NCI-H748 treated with DMSO at 0.1 percent for 48 hours (cell line): ENCODE measurements at places on chromosomes 12 and 14.

GRCh38 chr14:23942587-23942986 lies 11.0 kb upstream of the DHRS4 start:
- DNase-seq = no peak

- no peak for DNase-seq
These were observed 115.5 kb upstream of the FKBP4 start for GRCh38 chr12:2679068-2679815.

GRCh38 chr14:98368221-98368620 lies 903.8 kb downstream of the BCL11B start:
- no peak for DNase-seq

DNA sequence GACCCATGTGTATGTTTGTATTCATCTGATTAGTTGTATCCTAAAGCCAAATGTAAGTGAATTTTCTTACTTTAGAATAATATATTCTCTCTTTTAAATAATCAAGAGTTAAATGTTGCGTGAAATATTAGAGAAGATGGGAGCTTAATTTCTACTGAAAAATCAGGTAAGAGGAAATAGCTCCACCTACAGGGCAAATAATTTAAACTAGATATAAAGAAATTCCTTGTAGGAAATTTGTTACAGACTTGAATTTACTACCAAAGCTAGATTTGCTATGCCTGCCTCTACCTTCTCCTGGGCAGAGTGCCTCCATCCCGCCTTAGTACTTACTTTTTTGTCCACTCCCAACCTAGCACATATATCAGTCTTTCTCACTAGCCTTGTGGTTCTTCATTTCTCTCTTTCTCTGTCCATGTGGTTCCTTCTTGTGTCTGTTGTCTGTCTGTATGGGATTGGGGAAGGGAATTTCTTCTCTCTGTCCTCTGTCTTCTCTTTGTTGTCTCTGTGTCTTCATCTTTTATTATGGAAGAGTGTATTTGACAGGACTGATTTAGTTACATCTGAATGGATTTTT lies 44.7 kb downstream of the PALS1 start:
- DNase-seq = peak; percentile 7

- DNase-seq = no peak
These were observed 196.2 kb downstream of the CACNA1C start for GRCh38 chr12:2248901-2249381.

DNA sequence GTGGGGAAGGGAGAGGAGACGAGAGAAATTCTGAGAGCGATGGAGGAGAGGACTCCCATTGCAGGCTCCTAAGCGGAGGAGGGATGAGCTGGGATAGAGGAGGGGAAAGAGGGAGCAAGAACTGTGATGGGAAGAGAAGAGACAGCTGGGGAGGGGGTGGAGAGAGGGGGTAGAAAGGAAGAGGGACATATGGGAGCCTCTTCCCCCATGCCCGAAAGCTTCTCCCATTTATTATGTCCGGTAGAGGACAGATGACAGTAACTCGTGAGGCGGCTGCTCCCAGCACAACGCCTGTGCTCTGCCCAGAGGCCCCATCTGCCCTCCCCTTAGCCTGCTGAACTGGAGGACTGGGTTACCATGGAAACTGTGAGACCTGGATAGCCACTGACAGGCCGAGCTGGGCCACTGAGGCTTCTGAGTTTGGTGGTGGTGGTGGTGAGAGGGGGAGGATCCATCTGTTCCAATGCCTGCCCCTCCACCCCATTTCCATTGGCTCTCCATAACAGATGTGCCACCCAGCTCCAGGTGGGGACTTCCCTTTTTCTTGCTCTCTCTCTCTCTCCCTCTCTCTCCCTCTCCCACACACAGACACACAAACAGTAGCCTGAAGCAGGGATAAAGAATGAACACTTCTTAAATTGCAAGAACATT lies 8.3 kb downstream of the CPNE6 start:
- no peak for DNase-seq

- no peak for DNase-seq
These were observed 68.9 kb downstream of the TESC start for GRCh38 chr12:117030187-117030900.

GRCh38 chr14:34623506-34623905 lies 6.4 kb downstream of the SNX6 start:
- no peak for DNase-seq

- DNase-seq = no peak
These were observed 17.6 kb downstream of the CLEC14A start for GRCh38 chr14:38238332-38238731.
